Right lung (tissue), 10 donors: ENCODE measurements at places on chromosomes 7 and 10. TPM values are rescaled to one million over a fixed set of nuclear protein-coding genes. Genes with fewer than 3 reads are reported as not detected.

The ITIH5 gene
- 35.5 TPM for polyA plus RNA-seq

The SLC18A3 gene
- polyA plus RNA-seq: not detected

The PAPOLB gene
- polyA plus RNA-seq: 0.05 TPM

The INHBA gene
- polyA plus RNA-seq: 0.88 TPM

The CACNA2D1 gene
- 18.6 TPM for polyA plus RNA-seq

The COL1A2 gene
- polyA plus RNA-seq: 1,095 TPM

The HECTD2 gene
- polyA plus RNA-seq: 92.8 TPM

The SPDYE2B gene
- 2.0 TPM for polyA plus RNA-seq

The ITGB1 gene
- polyA plus RNA-seq: 410 TPM

The UCMA gene
- 0.37 TPM for polyA plus RNA-seq

The UCN3 gene
- 1.1 TPM for polyA plus RNA-seq

The CNPY1 gene
- not detected for polyA plus RNA-seq

The FKBP6 gene
- 0.26 TPM for polyA plus RNA-seq

The GSAP gene
- polyA plus RNA-seq: 26.0 TPM

The CYP26A1 gene
- 0.21 TPM for polyA plus RNA-seq

The PODXL gene
- 39.6 TPM for polyA plus RNA-seq

The AKR1C8 gene
- not detected for polyA plus RNA-seq

The CCL24 gene
- polyA plus RNA-seq: 0.42 TPM

The KLF14 gene
- 0.18 TPM for polyA plus RNA-seq

The CRYGN gene
- 0.58 TPM for polyA plus RNA-seq

The SPACDR gene
- polyA plus RNA-seq: 6.2 TPM

The ETV1 gene
- polyA plus RNA-seq: 94.3 TPM

The C10orf62 gene
- not detected for polyA plus RNA-seq

The AP1S1 gene
- polyA plus RNA-seq: 80.6 TPM

The DDX21 gene
- 55.3 TPM for polyA plus RNA-seq

The ANKRD26 gene
- polyA plus RNA-seq: 22.2 TPM

The LARP4B gene
- 42.0 TPM for polyA plus RNA-seq

The TMEM184A gene
- polyA plus RNA-seq: 2.6 TPM

The SCIN gene
- polyA plus RNA-seq: 5.8 TPM

The SGMS1 gene
- polyA plus RNA-seq: 55.5 TPM

The SEC61G gene
- 157 TPM for polyA plus RNA-seq

The GPR37 gene
- 4.7 TPM for polyA plus RNA-seq

The ZNF488 gene
- 1.7 TPM for polyA plus RNA-seq

The CHRM2 gene
- 0.49 TPM for polyA plus RNA-seq

The FAM200A gene
- 20.0 TPM for polyA plus RNA-seq

The GIMAP7 gene
- 47.7 TPM for polyA plus RNA-seq

The ARHGAP22 gene
- 2.3 TPM for polyA plus RNA-seq

The C10orf90 gene
- polyA plus RNA-seq: 20.2 TPM

The THSD7A gene
- polyA plus RNA-seq: 19.1 TPM

The SLC16A9 gene
- 33.1 TPM for polyA plus RNA-seq

The FAM171A1 gene
- 60.4 TPM for polyA plus RNA-seq
